PC-9 (cell line): ENCODE measurements at places on chromosomes 6 and 20. TPM values are rescaled to one million over a fixed set of nuclear protein-coding genes. Genes with fewer than 3 reads are reported as not detected.

The MATN4 gene
- 0.33 and 0.60 TPM in 2 replicates for total RNA-seq

The PSORS1C1 gene
- total RNA-seq, result 29.2 and 34.2 TPM in 2 replicates

- peak; percentile 64 for DNase-seq
- peaks cover 20% of the 10 kb centered on the region for H3K4me1 ChIP-seq
- no peaks in the 10 kb centered on the region for H3K27me3 ChIP-seq
- H3K4me3 ChIP-seq, result peak overlapping the region; percentile 90
- peaks cover 33% of the 10 kb centered on the region for H3K36me3 ChIP-seq
- peak overlapping the region; percentile 94 for H3K27ac ChIP-seq
Measured at GRCh38 chr6:43770372-43771209, 580 bp downstream of the VEGFA start.

GRCh38 chr6:142867988-142868812, 76.8 kb downstream of the HIVEP2 start:
- H3K4me1 ChIP-seq, result peaks cover 50% of the 10 kb centered on the region
- DNase-seq, result peak; percentile 76
- no peaks in the 10 kb centered on the region for H3K27me3 ChIP-seq
- no peak overlapping the region for H3K4me3 ChIP-seq

DNA sequence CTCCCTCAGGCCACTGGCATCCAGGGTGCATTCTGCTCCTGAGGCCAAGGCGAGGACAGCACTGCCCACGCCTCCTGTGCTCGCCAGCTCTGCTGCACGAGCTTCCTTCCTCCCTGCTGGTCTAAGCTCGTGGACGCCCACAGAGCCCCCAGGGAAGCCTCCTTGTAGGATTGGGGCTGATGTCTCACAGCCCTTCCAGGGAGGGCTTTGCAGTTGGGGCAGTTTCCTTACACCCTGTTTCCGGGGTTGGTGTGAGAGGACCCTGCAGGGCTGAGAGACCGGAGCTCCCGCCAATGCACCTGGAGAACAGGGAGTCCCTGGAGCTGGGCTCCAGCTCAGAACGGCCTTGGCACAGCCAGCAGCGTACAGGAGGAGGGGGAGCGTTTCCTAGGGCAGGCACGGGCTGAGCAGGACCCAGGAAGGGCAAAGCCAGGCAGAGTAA, 172.4 kb upstream of the PDE10A start:
- no peak for DNase-seq
- peaks cover 73% of the 10 kb centered on the region for H3K27me3 ChIP-seq
- H3K36me3 ChIP-seq, result no peaks in the 10 kb centered on the region
- no peak overlapping the region for H3K27ac ChIP-seq
- H3K4me3 ChIP-seq, result no peak overlapping the region

GRCh38 chr6:136959471-136959891, 37.4 kb downstream of the SLC35D3 start:
- peaks cover 8% of the 10 kb centered on the region; the same call in 1 of the 2 replicates for H3K4me1 ChIP-seq
- H3K36me3 ChIP-seq, result no peaks in the 10 kb centered on the region
- H3K4me3 ChIP-seq, result no peak overlapping the region
- no peaks in the 10 kb centered on the region for H3K27me3 ChIP-seq
- H3K27ac ChIP-seq, result no peak overlapping the region
